ENCODE measurements at places on chromosomes 5 and 9.

GRCh38 chr5:79842006-79842881, 148.8 kb downstream of the MTX3 start:
- no peak for DNase-seq

DNA sequence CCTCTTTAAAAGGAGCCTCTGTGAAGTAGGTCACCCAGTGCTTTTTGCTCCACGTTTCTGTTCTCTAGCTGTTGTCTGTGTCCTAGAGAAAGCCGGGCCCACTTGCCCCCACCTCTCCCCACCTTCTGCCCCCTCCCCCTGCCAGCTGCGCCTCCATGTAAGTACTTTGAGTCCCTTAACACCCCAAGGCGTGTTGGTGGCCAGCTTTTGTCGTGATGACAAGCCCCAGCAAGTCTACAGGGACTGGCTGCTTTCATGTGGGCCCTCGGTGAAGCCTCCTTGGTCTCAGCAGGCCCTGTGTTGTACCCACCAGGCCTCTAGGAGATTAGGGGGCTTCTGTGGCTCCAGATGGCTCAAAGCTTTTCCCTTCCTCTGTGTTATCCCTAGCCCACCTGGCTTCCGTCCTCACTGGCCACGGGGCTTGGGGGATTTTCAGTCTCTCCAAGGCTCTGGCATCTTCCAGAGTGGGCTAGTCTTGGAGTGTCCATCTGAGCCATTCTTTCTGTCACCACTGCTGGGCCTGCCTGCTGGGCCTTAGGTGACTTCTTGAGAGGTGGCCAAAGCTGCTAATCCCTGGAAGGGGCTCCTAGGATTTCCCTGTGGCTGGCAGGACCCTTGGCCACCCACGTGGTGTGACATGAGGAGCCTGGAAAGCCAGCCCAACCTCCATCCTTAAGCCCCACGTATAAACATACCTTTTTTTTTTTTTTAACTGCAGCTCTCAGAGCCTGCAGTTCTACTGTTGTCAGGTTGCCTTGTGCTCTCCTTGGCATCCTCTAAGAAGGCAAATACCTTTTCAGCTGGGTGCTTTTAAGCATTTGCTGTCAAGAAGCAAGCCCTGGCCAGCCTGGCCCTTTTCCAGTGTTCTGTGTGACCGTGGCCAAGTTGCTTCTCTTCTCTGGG, 1.1 kb upstream of the NDST1 start:
- no peak for DNase-seq

- DNase-seq, result peak; percentile 62
Observed at GRCh38 chr9:69549310-69550202, 122.6 kb downstream of the APBA1 start.

DNA sequence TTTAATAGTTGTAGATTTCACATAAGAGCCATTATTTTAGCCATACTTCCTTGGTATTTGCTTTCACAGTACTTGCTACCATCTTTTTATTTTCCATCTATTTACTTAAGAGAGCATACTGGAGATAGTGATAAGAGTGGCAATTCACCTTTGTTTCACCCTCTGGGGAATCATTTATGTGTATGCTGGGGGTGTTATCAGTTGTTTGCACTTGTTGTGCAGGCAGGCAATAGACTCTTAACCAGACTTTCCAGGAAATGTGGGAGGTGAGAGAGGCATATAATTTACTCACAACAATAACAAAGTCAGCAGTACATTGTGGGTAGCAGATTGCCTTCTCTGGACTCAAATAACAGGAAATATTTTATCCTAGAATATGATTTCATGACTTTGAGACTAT, 1018.3 kb downstream of the CDH12 start:
- no peak for DNase-seq

- no peak for DNase-seq
Observed at GRCh38 chr9:129122133-129122532, 10.9 kb downstream of the PTPA start.

DNA sequence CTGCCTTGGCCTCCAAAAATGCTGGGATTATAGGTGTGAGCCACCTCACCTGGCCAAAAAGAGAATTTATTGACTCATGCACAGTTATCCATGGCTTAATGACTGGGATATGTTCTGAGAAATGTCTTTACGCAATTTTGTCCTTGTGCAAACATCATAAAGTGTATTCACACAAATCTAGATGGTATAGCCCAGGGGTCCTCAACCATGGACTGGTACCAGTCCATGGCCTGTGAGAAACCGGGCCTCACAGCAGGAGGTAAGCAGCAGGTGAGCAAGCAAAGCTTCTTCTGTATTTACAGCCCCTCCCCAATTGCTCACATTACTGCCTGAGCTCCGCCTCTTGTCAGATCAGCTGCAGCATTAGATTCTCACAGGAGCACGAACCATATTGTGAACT, 12.4 kb upstream of the SIL1 start:
- DNase-seq, result no peak

- no peak for DNase-seq
Observed at GRCh38 chr9:136231478-136232297, 13.9 kb downstream of the QSOX2 start.

DNA sequence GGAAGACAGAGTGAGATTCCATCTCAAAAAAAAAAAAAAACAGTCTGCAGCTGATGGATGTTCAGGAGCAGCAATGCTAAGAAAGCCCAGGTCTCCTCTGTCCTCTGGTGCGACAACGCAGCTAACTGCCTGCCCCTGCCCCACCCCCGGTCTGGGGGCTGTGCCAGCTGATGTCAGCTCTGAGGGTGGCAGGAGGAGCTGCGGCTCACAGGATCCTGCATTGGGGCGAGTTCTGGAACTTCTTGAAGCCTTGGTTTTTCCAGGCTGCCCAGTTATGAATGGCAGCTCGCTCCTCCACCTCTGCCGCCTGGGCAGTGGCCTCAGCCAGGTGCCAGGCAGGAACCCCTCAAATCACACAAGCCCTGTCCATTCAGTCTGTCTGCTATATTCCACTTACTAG, 113.5 kb downstream of the ROR2 start:
- DNase-seq, result no peak

DNA sequence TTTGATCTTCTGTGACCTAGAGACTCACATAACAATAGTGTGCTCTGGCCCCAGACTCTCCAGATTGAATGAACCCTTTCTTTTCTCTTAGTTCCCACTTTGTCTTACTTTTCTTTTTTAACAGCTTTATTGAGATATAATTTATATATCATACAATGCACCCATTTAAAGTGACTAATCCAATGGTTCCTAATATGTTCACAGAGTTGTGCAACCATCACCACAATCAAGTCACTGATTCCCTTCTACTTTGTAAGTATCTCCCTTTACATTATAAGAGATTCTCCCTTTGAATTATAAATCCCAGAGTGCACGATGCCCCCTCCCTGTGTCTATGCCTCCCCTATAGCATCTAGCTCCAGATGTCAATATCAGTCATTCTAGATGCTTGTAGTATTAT, 172.4 kb downstream of the HINT1 start:
- DNase-seq, result peak; percentile 44

DNA sequence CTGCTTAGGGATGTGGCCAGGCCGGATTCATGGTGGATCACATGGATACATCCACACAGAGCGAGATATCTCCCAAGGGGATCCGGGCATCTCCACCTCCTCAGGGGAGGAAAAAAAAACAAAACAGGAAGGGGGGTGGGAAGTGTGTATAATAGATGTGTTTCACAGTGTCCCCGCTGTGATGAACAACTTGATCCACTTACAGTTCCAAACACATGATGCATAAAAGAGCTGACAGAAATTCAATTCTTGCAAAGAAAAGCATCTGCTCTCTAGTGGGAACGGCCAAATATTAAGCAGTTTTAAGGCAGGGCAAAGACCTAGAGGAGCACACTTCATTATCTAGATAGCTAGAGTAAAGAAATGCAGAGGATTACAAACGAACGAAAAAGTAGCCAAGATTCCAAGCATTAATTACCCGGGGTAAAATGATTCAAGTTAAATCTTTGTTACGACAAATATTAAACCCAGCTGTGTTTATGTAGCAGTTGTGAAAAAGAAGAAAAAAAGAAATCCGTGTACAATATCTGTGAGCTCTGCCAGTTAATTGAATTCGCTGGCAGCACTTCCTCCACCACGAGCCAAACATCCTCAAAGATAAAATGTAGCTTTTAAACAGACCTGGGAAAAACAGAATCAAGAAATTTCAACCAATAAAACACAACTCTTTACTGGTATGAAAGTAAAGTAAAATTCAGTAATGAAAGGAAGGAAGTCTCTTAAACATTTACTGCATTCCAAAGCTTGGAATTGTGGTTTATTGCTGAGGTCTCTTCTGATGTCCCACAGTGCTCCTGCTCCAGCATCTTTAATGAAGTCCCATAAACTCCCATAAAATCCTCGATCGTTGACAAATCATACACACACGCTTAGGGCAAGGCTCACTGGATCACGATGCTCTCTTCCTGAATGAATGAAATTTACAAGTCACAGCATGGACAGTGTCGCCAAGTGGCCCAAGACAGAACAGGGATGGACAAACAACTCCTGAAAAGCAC, 213.0 kb downstream of the CRB2 start:
- peak; percentile 68 for DNase-seq

- DNase-seq, result no peak
Observed at GRCh38 chr9:121472446-121472845, 27.2 kb downstream of the GGTA1 start.

GRCh38 chr5:170450061-170450669, 53.7 kb upstream of the KCNIP1 start:
- DNase-seq, result no peak

DNA sequence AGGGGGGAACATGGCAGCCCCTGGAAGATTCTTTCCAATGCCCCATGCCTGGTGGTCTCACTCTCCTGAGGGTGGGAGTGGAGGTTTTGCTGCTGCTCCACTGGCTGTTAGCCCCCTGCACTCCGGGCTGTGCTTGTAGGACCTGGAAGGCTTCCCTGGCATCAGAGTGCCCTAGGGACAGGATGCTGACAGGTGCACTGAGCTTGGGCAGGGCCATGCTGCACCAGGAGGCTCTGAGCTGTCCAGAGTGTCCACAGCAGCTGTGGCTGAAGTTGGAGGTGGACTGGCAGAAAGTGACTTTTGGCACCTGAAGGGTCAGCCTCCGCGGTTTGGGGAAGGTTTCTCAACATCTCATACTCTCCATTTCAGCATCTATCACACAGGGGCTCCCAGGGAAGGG, 249.1 kb downstream of the GADD45G start:
- no peak for DNase-seq

- no peak for DNase-seq
Observed at GRCh38 chr5:175573493-175574269, 84.2 kb upstream of the HRH2 start.

DNA sequence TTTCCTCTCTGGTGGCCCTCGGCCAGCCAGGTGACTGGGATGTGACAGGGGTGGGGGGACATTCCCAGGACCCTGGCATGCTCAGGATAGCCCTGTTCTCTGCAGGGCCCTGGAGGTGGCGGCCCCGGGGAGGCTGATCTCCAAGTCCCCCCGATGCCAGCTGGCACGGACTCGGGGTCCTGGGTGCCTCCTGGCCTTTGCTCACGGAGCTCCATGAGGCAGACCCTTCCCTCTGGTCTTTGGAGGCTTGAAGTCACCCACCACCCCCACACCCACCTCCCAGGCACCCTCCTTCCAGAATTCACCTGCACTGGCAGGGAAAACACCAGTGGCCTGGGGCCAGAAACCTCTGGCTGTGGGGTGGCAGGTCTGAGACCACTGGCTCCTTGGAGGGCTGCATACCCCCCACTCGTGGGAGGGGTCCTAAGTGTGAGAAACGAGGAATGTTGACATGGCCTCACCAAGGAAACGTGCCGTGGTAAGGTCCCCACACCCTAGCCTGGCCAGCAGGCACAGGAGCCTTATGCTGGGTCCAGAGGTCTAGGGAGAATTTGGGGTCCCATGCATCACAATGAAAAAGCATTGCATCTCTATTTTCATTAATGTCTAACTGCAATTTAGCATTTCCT, 130.8 kb upstream of the FAM120A start:
- no peak for DNase-seq

- no peak for DNase-seq
Observed at GRCh38 chr9:127755061-127756060, 20.3 kb upstream of the TOR2A start.

DNA sequence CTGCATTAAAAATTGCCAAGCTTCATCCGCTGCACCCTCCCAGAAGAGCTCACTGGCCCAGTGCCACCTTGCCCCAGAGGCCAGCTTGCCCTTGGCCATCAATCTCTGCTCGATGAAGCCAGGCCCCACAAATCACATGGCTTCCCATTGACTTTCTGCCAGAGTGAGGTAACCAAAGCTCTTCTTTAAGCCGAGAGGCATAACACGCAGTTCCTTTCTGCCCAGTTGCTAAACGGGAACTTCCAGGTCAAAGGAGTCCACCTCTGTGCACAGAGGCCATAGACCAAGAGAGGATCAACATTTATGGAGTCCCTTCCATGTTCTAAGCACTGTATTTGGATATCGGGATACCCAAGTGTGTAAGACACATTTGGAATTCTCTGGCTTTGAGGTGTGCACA, 208.8 kb downstream of the KIF4B start:
- DNase-seq, result no peak

DNA sequence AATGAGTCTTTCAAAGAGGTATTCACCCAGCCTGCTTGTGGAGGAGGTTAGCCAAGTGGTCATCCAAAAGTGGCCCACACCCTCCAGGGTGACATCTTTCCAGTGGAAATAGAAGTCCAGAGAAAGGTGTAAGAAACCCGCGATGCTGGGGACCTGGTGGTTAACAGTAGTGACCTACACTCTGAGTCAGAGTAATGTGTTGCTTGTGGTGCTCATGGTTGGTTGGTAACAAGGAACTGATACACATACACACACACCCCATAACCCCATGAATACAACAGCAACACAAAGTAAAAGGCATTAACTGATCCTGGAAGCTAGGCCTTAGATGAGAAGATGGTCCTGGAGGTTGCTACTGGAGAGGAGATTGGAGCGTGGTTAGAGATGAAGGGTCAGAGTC, 26.9 kb downstream of the MRPS30 start:
- no peak for DNase-seq

- DNase-seq, result peak; percentile 52
Observed at GRCh38 chr9:130779153-130779855, 55.8 kb upstream of the ABL1 start.

DNA sequence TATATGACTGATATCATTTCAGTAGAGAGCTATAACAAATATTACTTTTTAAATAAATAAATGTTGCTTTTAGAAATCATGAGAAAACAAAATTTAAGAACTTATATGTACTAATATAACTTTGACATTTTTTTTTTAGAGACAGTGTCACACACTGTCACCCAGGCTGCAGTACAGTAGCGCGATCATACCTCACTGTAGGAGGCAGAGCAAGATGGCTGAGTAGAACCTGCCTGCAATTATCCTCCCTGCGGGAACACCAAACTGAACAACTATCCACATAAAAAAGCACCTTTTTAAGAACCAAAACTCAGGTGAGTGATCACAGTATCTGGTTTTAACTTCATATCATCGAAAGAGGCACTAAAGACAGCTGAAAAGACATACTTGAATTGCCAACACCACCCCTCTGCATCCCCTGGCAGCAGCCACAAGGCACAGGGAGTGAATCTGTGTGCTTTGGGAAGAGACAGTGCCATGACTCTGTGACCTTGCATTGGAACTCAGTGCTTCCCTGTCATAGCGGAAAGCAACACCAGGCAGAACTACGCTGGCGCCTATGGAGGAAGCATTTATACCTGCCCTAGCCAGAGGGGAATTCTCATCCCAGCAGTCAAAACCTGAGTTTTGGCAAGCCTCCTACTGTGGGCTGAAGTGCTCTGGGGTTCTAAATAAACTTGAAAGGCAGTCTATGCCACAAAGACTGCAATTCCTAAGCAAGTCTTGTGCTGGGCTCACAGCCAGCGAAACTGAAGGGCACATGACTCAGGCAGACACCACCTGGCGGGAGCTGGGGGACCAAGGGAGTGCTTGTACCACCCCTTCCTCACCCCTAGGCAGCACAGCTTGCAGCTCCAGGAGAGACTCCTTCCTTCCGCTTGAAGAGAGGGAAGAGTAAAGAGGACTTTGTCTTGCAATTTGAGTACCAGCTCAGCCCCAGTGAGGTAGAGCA, 142.7 kb downstream of the FBXL17 start:
- DNase-seq, result peak; percentile 8

- no peak for DNase-seq
Observed at GRCh38 chr5:160649304-160649703, 202.7 kb downstream of the ATP10B start.

Data from fibroblast of skin of right biceps (primary cell).